ENCODE measurements at places on chromosomes 16 and 17. TPM values are rescaled to one million over a fixed set of nuclear protein-coding genes. Genes with fewer than 3 reads are reported as not detected.

Gene CIBAR2
- not detected for total RNA-seq

Gene C16orf86
- 1.2 TPM for total RNA-seq

Gene GAST
- 0.37 TPM for total RNA-seq

Gene FADS6
- not detected for total RNA-seq

Gene SRCIN1
- total RNA-seq, result 0.25 TPM
